ENCODE measurements at places on chromosomes 7 and 10.

- no peak for DNase-seq
These were observed 113.9 kb upstream of the PRR15 start for GRCh38 chr7:29449569-29450260.

- no peak for DNase-seq
These were observed 72.5 kb upstream of the GSDME start for GRCh38 chr7:24829787-24830186.

GRCh38 chr7:71408271-71408670, 276.3 kb downstream of the GALNT17 start:
- no peak for DNase-seq

- no peak for DNase-seq
These were observed 233.0 kb downstream of the EMX2 start for GRCh38 chr10:117775526-117775925.

- DNase-seq: no peak
These were observed 470.7 kb upstream of the KLF6 start for GRCh38 chr10:4255751-4256150.

- no peak for DNase-seq
These were observed 259.7 kb downstream of the EXOC4 start for GRCh38 chr7:133512560-133512959.

GRCh38 chr10:62635127-62635526, 169.4 kb upstream of the ADO start:
- no peak for DNase-seq

GRCh38 chr7:82723411-82723810, 279.8 kb upstream of the CACNA2D1 start:
- no peak for DNase-seq

DNA sequence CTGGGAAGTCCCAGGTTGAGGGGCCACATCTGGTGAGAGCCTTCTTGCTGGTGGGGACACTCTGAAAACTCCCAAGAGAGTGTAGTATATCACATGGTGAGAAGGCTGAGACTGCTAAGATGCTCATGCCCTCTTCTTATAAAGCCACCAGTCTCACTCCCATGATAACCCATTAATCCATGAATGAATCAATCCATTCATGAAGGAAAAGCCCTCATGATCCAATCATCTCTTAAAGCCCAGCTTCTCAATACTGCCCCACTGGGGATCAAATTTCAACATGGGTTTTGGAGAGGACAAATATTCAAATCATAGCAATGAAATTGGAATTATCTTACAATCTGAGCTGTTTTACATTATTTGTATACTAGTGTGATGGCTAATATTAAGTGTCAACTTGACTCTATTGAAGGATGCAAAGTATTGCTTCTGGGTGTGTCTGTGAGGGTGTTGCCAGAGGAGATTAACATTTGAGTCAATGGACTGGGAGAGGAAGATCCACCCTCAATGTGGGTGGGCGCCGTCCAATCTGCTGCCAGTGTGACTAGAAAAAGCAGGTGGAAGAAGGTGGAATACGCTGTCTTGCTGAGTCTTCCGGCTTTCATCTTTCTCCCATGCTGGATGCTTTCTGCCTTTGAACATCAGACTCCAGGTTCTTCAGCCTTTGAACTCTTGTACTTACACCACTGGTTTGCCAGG, 14.3 kb upstream of the UBE2D1 start:
- DNase-seq: no peak

Measured in CD4-positive, alpha-beta memory T cell (primary cell).